WTC11 (cell line): ENCODE measurements at places on chromosomes 3 and 15.

DNA sequence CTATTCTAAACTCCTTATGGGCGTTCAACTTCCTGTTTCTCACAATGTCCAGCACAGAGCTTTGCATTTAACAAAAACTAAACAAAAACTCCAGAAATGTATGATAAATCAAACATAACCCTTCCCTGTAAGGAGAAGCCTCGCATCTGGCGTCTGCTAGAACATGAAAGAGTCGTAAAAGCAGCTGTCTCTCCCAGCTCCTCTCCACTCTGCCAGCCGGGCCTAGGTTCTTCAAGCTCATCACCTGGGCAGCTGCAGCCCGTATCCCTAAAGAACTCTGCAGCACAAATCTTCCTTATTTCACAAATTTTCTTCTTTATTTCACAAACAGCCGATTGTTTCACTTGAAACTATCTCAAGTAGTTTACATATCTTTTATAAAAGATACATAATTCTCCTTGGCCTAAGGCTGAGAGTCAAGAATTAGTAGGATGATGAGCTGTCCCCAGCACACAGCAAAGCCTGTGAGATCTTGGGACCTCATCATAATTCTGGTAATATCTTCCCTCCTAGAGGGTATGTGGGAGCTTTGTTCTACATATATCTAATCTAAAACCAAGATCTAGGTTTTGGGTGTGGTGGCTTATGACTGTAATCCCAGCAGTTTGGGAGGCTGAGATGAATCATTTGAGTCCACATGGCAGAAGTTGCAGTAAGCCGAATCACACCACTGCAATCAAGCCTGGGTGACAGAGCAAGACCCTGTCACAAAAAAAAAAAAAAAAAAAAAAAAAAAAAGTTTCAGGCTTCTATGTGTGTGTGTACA is 35.3 kb downstream of the ANXA2 start:
- no peak for DNase-seq

DNA sequence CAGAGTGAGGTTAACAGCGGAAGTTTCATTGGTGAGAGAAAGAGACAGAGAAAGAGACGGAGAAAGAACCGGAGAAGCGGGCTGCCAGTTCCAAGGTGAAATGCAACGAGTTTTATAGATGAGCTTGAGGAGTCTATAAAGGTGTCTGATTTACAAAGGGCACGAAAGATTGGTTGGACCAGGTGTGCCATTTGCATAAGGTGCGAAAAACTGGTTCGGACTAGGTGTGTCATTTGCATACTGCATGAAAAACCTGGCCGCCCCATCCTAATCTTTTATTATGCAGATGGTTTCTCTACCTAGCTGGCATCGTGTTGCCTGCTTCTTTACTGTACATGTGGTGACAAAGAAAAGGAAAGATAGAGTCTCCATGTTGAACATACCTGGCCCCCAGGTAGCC is 253.8 kb upstream of the IGF1R start:
- no peak for DNase-seq

- no peak for DNase-seq
These were observed 39.6 kb downstream of the ADIPOQ start for GRCh38 chr3:186882150-186882524.

DNA sequence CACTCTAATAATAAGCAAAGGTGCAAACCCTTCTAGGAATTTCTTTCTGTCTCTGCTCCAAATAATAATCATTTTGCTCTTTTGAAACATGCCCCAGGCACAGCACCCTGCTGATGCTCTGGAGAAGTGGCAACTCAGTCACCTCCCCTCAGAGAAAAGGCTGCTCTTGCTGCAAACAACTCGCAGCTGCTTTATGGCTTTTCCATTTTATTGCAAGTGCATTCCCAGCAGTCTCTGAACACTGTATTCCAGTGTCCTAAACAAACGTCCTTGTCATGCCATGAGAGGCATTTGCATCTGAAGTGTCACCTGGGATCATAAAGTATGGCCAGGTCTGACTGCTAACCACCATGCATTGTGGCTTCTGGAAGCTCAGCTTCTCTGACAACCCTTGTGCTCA is 358.1 kb upstream of the TRIM42 start:
- no peak for DNase-seq

DNA sequence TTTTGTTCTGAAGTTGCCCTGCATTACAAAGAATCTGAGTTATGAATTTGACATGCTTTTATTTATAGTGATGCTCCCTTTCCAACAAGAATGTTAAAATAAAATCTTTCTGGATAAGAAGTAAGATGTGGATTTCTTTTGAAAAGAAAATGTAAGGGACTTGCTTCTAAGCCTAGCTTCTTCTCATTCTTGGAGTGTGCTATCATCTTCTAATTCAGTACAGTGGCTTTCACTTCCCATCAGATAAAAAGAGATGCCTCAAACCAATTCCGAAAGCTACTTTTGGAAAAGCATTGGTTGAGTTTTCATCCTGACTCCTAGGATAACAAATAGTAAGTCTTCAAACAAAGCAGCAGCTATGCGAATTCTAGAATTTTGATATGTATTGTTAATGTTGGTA is 197.0 kb upstream of the ZPLD1 start:
- no peak for DNase-seq

DNA sequence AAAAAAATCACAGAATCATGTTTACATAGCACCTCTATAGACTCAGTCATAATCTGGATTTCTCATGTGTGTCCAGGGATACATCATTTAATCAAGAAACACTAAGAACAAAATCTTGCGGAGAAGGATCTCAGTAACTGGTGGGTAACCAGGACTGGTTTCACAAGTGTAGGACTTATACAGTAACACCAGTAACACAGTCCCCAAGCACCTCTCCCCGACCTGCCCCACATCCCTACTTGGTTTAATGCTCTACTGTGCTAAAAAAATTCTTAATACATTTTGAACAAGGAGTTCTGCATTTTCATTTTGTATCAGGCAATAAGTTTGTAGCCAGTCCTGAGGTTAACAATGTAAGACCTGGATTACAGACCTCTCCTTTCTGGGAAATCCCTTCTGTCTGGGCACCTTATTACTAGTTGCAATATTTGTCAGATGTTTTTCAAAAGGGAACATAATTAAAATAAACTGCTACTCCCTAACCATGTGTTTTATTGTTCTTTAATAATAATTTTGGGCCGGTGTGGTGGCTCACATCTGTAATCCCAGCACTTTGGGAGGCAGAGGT is 57.6 kb upstream of the BBX start:
- DNase-seq = no peak

GRCh38 chr3:101758224-101758623 is 20.8 kb upstream of the NXPE3 start:
- DNase-seq = no peak

GRCh38 chr3:142029052-142029642 is 120.2 kb downstream of the TFDP2 start:
- DNase-seq = no peak

GRCh38 chr15:60110909-60111308 is 106.8 kb downstream of the FOXB1 start:
- no peak for DNase-seq

DNA sequence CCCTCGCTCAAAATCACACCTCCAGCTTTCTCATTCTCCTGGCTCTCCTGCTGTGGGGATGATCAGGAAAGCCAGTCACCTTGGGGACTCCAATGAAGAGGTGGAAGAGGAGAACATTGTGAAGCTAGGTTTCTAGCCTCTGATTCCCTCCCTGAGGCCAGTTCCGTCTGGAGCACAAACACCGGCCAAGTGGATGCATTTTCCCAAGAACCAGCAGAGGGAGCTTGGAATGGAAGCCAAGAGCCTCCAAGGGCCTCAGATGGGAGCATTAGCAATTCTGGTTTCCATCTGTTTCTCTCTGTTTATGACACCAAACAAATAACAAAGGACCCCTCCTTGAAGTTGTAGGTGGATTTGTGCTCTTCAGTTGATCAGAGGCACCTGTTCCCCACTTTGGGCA is 40.6 kb upstream of the NMNAT3 start:
- peak; percentile 60 for DNase-seq

DNA sequence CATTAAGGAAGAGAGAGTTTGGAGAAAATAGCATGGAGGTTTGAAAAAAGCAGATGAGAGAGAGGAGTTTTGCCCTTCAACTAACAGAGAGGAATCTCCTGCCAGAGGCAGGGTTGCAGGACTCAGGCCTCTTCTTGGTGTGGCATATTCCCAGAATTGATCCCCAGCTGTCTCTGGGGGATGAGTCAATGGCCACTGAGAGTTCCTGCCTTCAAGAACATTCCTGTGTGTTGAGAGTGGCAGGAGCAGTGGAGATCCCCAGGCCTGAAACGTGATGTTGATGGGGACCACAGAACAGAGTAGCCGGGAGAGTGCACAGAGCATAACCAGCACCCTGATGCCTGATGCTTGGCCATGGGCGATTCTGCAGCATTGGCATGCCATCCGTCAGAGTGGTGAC is 348.4 kb upstream of the THBS1 start:
- no peak for DNase-seq

DNA sequence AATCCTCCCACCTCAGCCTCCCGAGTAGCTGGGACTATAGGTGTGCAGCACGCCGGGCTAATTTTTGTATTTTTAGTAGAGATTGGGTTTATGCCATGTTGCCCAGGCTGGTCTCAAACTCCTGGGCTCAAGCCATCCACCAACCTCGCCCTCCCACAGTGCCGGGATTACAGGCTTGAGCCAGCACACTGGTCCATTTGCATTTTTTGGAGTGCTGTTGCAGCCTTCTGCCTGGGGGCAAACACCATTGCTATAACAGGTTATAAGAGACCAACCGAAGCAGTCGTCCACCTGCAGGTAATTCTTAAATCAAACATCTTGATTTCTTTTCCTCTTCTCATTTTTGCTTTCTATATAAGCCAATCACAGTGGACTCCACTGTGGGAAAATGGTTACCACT is 27.7 kb downstream of the ACKR4 start:
- peak; percentile 31 for DNase-seq

DNA sequence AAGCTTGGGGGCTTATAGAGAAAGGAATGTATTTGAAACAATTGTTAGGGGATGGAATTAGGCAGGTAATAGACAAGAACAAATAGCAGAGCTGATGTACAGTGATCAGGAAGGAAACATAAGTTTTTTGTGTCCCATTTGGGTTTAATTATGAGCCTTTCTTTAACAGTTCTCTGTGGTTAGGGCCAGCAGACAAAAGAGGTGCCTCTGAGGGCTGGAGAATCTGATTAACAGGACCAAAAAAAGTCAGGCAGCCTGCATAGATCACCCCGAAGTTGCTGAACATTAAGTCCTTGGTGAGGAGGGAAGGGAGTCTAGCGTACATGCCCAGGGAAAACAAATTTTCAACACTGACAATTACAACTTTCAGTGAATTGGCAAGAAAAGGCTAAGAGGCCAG is 88.6 kb upstream of the SPRED1 start:
- no peak for DNase-seq

- no peak for DNase-seq
These were observed 92.1 kb downstream of the XRN1 start for GRCh38 chr3:142355692-142356091.

GRCh38 chr15:31974855-31975829 is 55.2 kb upstream of the CHRNA7 start:
- DNase-seq = peak; percentile 62

DNA sequence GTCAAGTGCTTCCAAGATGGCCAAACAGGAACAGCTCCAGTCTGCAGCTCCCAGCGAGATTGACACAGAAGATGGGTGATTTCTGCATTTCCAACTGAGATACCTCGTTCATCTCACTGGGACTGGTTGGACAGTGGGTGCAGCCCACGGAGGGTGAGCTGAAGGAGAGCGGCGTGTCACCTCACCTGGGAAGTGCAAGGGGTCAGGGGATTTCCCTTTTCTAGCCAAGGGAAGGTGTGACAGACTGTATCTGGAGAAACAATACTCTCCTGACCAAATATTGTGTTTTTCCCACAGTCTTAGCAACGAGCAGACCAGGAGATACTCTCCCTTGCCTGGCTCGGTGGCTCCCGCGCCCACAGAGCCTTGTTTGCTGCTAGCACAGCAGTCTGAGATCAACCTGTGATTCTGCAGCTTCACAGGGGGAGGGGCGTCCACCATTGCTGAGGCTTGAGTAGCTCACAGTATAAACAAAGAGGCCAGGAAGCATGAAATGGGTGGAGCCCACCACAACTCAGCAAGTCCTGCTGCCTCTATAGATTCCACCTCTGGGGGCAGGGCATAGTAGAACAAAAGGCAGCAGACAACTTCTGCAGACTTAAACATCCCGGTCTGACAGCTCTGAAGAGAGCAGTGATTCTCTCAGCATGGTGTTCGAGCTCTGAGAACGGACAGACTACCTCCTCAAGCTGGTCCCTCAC is 293.5 kb upstream of the SUCLG2 start:
- peak; percentile 55 for DNase-seq

GRCh38 chr3:128734523-128735189 is 8.7 kb downstream of the RAB7A start:
- DNase-seq = no peak

GRCh38 chr15:101498717-101499480 is 9.4 kb upstream of the PCSK6 start:
- DNase-seq = no peak

DNA sequence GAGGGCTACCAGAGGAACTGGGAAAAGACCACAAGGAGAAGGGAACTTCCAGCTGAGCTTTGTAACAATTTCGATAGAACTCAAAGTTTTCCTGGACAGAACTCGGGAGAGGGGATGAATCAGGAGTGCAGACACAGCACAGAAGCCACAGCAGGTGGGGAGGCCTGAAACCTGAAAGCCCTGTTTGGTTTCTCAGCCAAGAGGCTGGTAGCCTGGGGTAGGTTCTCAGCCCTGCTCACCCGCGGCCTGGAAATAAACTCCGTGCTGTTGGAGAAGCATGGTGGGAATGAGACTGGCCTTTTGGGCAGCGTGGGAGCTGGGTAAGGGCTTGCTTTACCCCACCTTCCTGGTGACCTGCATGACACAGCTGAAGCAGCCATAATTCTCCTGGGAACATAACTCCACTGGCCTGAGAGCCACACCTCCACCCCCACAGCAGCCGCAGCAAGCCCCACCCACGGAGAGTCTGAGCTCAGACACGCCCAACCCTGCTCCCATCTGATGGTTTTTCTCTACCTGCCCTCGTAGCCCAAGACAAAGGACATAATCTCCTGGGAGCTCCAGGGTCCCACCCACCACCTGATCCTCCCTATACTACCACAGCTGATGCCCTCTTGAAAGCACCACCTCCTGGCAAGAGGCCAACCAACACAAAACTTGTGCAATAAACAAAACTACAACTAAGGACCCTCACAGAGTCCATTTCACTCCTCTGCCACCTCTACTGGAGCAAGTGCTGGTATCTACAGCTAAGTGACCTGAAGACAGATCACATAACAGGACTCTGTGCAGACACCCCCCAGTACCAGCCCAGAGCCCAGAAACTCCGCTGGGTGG is 52.5 kb upstream of the CHRM5 start:
- DNase-seq = peak; percentile 28

GRCh38 chr15:28128031-28128430 is 28.9 kb upstream of the OCA2 start:
- no peak for DNase-seq
